ENCODE measurements at places on chromosomes 7 and 10. TPM values are rescaled to one million over a fixed set of nuclear protein-coding genes. Genes with fewer than 3 reads are reported as not detected.

Gene PDK4
- total RNA-seq = 4.9 TPM

Gene EGFR
- 28.1 TPM for total RNA-seq

GRCh38 chr7:76252021-76252420 lies 50.3 kb downstream of the SRRM3 start:
- DNase-seq = no peak

DNA sequence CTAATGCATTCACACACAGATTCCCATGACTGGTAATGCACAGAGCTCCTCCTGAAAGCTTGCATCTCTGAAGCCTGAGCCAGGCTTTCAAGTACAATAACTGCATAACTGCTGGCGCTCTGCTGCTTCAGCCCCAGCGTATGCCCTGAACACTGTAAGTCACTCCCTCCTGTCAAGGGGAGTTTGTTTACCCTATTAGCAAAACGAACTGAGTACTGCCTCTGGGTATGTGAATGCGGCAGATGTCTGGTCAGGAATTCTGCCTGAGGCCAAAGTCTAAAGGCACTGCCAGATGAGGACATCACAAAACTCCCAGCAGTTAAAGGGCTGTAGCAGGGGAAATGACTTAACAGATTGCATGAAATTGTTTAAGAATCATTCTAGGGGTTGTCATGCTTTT lies 97.7 kb downstream of the NRCAM start:
- DNase-seq = peak; percentile 66

DNA sequence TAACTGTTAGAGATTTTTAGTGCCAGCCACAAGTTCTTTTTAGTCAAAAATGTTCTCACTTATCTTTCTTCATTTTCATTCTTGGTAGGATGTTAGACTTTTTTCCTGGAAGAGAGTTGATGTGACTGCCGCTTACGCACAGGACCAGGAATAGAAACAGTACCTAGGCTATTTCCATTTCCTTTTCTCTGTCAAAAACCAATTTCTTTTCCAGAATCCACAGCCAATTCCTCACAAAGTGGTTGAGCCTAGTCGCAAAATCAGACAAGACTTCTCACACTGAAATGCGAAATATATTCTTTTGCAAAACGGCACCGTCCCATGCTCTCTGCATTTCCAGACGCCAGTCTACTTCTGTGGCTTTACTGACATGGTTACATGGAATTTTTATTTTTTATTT lies 394.2 kb downstream of the GALNT17 start:
- no peak for DNase-seq

GRCh38 chr7:14858866-14859265 lies 43.7 kb downstream of the DGKB start:
- DNase-seq = peak; percentile 59

DNA sequence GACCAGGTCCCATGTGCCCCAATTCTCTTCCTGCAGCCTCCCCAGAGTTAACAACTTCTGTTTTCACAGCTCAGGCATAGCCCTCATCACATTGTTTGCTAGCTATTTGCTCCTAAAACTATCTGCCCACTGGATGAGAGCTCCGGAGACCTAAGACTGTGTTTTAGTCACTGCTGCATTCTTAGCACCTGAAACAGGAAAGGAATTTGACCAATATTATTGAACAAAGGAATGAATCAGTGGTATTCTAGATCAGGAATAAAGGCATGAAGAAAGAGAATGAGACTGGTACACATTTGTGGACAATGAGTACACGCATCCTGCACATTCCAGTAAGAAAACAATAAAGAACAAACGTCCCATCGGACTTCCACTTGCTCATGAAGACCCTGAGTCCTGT lies 54.8 kb downstream of the PPP1R17 start:
- DNase-seq = no peak

DNA sequence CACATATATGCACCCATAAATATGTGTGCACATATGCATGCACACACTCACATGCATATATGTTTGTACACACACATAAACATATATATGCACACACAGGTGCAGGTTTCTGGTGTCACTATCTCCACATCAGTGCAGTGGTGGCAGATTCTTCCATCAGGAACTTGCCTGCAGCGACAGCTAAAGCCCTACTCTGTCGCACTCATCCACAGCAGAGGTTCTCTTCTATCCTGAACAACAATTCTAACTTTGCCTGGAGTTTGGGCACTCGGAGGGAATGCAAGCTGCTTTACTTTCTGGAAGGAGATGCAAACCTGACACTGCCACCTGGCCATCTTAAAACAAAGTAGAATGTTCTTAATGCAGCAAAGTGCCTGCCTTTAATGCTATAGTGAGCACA lies 745.8 kb downstream of the GRID1 start:
- no peak for DNase-seq
